Activated CD4-positive, alpha-beta memory T cell treated with anti-CD3 and anti-CD28 coated beads, Interleukin-2, amount 10 ng/mL, durations not matched to agents 7 days and 5 days (primary cell): ENCODE measurements at places on chromosomes 16 and 17. TPM values are rescaled to one million over a fixed set of nuclear protein-coding genes. Genes with fewer than 3 reads are reported as not detected.

LRRC37A gene
- 5.7 TPM for total RNA-seq

SEPTIN1 gene
- total RNA-seq, result 343 TPM

GCGR gene
- total RNA-seq, result not detected

SPATA32 gene
- 0.23 TPM for total RNA-seq

CMTM2 gene
- 0.83 TPM for total RNA-seq

FCSK gene
- total RNA-seq, result 17.4 TPM

KRTAP16-1 gene
- total RNA-seq, result 0.13 TPM

EVI2B gene
- total RNA-seq, result 109 TPM

UMOD gene
- not detected for total RNA-seq

MYL11 gene
- 1.2 TPM for total RNA-seq

LIMD2 gene
- 394 TPM for total RNA-seq

CNP gene
- total RNA-seq, result 89.8 TPM

- DNase-seq, result peak; percentile 40
- peak overlapping the region; percentile 37 for H3K27ac ChIP-seq
- H3K4me1 ChIP-seq, result peaks cover 51% of the 10 kb centered on the region
- peak overlapping the region; percentile 11 for H3K4me3 ChIP-seq
- H3K36me3 ChIP-seq, result no peaks in the 10 kb centered on the region
Measured at GRCh38 chr17:33964344-33964979, 290.6 kb upstream of the CCL2 start.

- no peaks in the 10 kb centered on the region for H3K27me3 ChIP-seq
- no peak overlapping the region for H3K27ac ChIP-seq
- no peaks in the 10 kb centered on the region for H3K36me3 ChIP-seq
- DNase-seq, result no peak
Measured at GRCh38 chr16:55667753-55668152, 12.0 kb downstream of the SLC6A2 start.

GRCh38 chr17:6823011-6823442, 8.5 kb downstream of the TEKT1 start:
- H3K36me3 ChIP-seq, result no peaks in the 10 kb centered on the region
- H3K27ac ChIP-seq, result no peak overlapping the region
- DNase-seq, result no peak
- no peak overlapping the region for H3K4me3 ChIP-seq

DNA sequence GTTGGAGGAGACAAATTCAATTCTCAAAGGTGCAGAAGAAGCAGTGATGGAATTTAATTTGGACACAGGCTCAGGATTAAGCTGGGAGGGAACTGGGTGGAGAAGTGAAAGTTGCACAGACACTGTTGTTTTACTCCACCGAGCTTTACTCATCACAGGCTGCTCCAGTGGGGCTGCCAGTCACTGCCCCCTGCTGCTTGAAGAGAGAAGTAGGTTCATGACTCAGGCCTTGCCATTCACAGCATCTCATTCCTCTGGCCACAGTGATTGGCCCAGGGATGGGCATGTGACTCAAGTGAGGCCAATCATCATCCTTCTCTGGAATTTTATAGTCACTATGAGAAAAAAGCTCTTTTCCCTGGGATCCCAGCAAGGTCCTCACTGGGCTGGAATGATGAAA, 11.8 kb downstream of the GNAO1 start:
- no peaks in the 10 kb centered on the region for H3K4me1 ChIP-seq
- no peak overlapping the region for H3K4me3 ChIP-seq
- no peaks in the 10 kb centered on the region for H3K36me3 ChIP-seq
- no peak overlapping the region for H3K27ac ChIP-seq

DNA sequence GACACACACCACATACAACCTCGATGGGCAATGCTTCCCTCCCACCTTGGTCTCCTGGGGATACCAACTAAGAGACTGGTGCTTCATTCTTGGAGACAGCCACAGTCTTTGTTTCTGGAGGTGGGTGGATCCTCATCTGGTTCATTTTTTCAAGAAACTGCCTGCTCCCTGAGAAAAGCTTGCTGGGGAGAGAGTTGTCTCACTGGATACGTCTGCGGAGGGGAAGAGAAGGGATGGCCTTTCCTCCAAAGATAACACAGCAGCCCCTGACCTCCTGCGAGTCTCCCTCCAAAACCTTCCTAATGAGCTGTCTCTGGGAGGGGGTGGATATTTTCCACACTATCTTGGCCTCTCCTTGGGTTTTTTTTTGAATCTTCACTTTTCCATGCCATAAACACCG, 221.2 kb downstream of the SOX9 start:
- no peaks in the 10 kb centered on the region for H3K27me3 ChIP-seq
- H3K4me1 ChIP-seq, result no peaks in the 10 kb centered on the region
- no peak for DNase-seq
- H3K27ac ChIP-seq, result no peak overlapping the region
- H3K36me3 ChIP-seq, result no peaks in the 10 kb centered on the region
- H3K4me3 ChIP-seq, result no peak overlapping the region

- DNase-seq, result no peak
- no peaks in the 10 kb centered on the region for H3K4me1 ChIP-seq
- H3K4me3 ChIP-seq, result no peak overlapping the region
Measured at GRCh38 chr16:7182510-7183109, 150.0 kb upstream of the RBFOX1 start.

DNA sequence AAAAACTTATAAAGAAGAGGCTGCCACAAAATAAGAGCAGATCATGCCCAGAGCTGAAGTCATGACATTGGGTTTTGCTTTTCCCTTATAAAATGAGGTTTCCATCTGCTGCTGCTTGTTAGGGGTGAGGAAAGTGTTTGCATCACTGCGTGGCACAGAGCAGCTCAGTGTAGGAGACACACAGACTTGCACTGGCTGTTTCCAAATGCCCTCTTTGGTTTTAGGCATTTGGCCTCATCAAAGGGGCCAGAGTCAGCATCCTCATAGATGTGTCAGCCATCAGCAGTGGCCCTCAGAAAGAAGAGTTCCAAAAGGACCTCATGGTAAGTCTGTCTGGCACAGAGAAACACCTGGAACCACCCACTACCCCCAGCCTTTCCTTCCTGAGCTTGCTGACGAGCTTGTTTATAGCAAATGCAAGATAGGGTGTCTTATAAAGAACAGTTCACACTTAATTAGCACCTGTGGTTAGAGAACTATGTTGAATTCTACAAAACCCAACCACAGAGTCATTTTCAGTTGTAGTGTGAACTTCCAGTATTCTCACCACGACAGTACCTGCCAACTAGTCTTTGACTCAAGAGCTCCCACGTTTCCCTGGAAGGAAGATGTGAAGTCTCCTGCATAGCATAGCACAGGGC, 17.0 kb downstream of the VWA3A start:
- DNase-seq, result no peak
- no peaks in the 10 kb centered on the region for H3K4me1 ChIP-seq
- H3K27me3 ChIP-seq, result peaks cover 18% of the 10 kb centered on the region

GRCh38 chr16:5649762-5650743, 552.5 kb upstream of the EEF2KMT start:
- no peak overlapping the region for H3K4me3 ChIP-seq
- no peak for DNase-seq
- no peaks in the 10 kb centered on the region for H3K4me1 ChIP-seq
- no peaks in the 10 kb centered on the region for H3K36me3 ChIP-seq
- no peaks in the 10 kb centered on the region for H3K27me3 ChIP-seq

GRCh38 chr17:78673395-78673794, 96.2 kb upstream of the DNAH17 start:
- H3K4me1 ChIP-seq, result peaks cover 23% of the 10 kb centered on the region
- no peak overlapping the region for H3K4me3 ChIP-seq
- no peak for DNase-seq
- H3K36me3 ChIP-seq, result peaks cover 88% of the 10 kb centered on the region
- no peak overlapping the region for H3K27ac ChIP-seq
- H3K27me3 ChIP-seq, result no peaks in the 10 kb centered on the region

- peaks cover 38% of the 10 kb centered on the region for H3K4me1 ChIP-seq
- peaks cover 19% of the 10 kb centered on the region for H3K27me3 ChIP-seq
- no peak overlapping the region for H3K4me3 ChIP-seq
- peak; percentile 35 for DNase-seq
- H3K36me3 ChIP-seq, result no peaks in the 10 kb centered on the region
Measured at GRCh38 chr17:81095383-81095762, 60.4 kb downstream of the BAIAP2 start.

DNA sequence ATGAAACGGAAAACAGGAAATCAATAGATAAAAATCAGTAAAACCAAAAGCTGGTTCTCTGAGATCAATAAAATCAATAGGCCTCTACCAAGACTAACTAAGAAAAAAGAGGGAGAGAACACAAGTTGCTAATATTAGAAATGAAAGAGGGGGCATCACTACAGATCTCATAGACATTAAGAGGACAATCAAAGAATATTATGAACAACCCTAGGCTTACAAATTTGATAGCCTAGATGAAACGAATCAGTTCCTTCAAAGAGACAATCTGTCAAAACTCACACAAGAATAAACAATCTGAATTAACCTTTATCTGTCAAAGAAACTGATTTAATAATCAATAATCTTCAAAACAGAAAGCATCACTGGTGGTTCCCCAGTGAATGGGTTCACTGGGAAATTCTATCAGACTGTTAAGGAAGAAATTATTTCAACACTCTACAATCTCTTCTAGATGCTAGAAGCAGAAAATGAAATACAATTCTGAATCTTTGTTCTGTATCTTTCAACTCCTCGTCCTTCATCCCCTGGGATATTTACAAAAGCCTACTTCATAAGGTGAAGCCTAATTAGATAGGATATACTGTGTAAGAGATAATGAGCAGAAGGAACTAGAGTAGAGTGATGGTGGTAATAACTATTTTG, 4.4 kb downstream of the ABCA9 start:
- H3K27me3 ChIP-seq, result no peaks in the 10 kb centered on the region
- no peak overlapping the region for H3K4me3 ChIP-seq
- no peaks in the 10 kb centered on the region for H3K36me3 ChIP-seq

DNA sequence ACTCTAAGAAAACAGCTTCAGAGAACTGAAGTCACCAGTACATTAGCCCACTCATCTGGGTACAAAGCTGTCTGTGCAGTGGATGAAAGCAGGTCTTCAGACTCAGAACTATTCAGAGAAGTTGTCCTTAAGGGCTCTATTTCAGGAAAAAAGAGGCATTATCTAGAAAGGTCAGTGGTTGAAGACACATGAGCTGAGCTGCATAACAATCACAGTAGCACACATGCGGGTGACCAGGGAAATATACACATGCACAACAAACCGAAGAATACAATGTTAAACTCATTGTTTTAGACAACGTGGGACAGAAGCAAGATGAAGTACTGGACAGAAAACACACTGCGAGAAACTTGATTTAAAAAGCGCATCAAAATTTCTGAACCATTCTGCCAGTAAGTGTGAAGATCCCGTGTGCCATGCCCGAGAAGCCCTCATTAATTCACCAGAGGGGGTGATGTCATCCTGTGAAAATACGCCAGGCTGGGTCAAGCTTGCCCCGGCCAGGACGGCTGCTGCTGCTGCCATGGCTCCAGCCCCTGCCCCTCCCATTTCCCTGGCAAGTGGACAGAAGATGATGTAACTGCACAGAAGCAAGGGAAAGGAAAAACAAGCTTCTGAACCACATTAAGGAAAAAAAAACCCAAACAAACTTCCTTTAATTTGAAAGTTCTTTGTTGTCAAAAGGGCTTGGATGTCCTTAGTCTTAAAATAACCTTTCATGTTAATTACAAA, 10.1 kb downstream of the DYNC1LI2 start:
- no peak for DNase-seq
- peaks cover 51% of the 10 kb centered on the region for H3K36me3 ChIP-seq
- peak overlapping the region; percentile 42 for H3K27ac ChIP-seq
- H3K4me1 ChIP-seq, result peaks cover 30% of the 10 kb centered on the region
- no peak overlapping the region for H3K4me3 ChIP-seq

- DNase-seq, result peak; percentile 43
- peak overlapping the region; percentile 71 for H3K27ac ChIP-seq
- H3K27me3 ChIP-seq, result no peaks in the 10 kb centered on the region
Measured at GRCh38 chr16:23504076-23504452, 6.2 kb downstream of the GGA2 start.

GRCh38 chr17:35376245-35376644, 2.8 kb upstream of the SLFN11 start:
- no peaks in the 10 kb centered on the region for H3K27me3 ChIP-seq
- H3K4me1 ChIP-seq, result peaks cover 29% of the 10 kb centered on the region
- peaks cover 21% of the 10 kb centered on the region for H3K36me3 ChIP-seq
- H3K4me3 ChIP-seq, result peak overlapping the region; percentile 10
- H3K27ac ChIP-seq, result peak overlapping the region; percentile 55

GRCh38 chr17:76565728-76566612, 19.7 kb downstream of the ST6GALNAC2 start:
- H3K4me1 ChIP-seq, result peaks cover 30% of the 10 kb centered on the region
- H3K4me3 ChIP-seq, result no peak overlapping the region
- DNase-seq, result no peak
- no peak overlapping the region for H3K27ac ChIP-seq
- H3K27me3 ChIP-seq, result no peaks in the 10 kb centered on the region
- peaks cover 55% of the 10 kb centered on the region for H3K36me3 ChIP-seq

- H3K27me3 ChIP-seq, result no peaks in the 10 kb centered on the region
- H3K36me3 ChIP-seq, result peaks cover 10% of the 10 kb centered on the region
- H3K4me3 ChIP-seq, result no peak within 1 kb of the TSS
- H3K27ac ChIP-seq, result no peak within 1 kb of the TSS
Measured at GRCh38 chr16:674968-675883, at the start of gene RHBDL1. Gene RHBDL1, plus strand, starts transcription at chr16:675671. Its CDS starts 120 bp downstream, at chr16:675791.

- H3K36me3 ChIP-seq, result no peaks in the 10 kb centered on the region
- H3K4me1 ChIP-seq, result no peaks in the 10 kb centered on the region
- no peak overlapping the region for H3K4me3 ChIP-seq
Measured at GRCh38 chr17:28996554-28997096, 9.2 kb downstream of the SEZ6 start.

GRCh38 chr17:79451167-79451566, 159.7 kb downstream of the RBFOX3 start:
- no peak overlapping the region for H3K27ac ChIP-seq
- H3K4me1 ChIP-seq, result no peaks in the 10 kb centered on the region
- H3K27me3 ChIP-seq, result peaks cover 2% of the 10 kb centered on the region
- no peak for DNase-seq
- H3K4me3 ChIP-seq, result no peak overlapping the region
- H3K36me3 ChIP-seq, result no peaks in the 10 kb centered on the region

GRCh38 chr16:11793840-11794239, 3.2 kb downstream of the ZC3H7A start:
- H3K4me1 ChIP-seq, result peaks cover 67% of the 10 kb centered on the region
- no peak for DNase-seq
- H3K27ac ChIP-seq, result peak overlapping the region; percentile 89
- no peaks in the 10 kb centered on the region for H3K27me3 ChIP-seq
- H3K4me3 ChIP-seq, result peak overlapping the region; percentile 38

GRCh38 chr16:75868636-75869632, 142.6 kb upstream of the CPHXL start:
- no peaks in the 10 kb centered on the region for H3K4me1 ChIP-seq
- no peaks in the 10 kb centered on the region for H3K27me3 ChIP-seq
- no peaks in the 10 kb centered on the region for H3K36me3 ChIP-seq
- no peak overlapping the region for H3K27ac ChIP-seq

GRCh38 chr17:17075125-17075781, 33.0 kb downstream of the MPRIP start:
- H3K36me3 ChIP-seq, result peaks cover 25% of the 10 kb centered on the region
- no peak overlapping the region for H3K27ac ChIP-seq
- no peak overlapping the region for H3K4me3 ChIP-seq

DNA sequence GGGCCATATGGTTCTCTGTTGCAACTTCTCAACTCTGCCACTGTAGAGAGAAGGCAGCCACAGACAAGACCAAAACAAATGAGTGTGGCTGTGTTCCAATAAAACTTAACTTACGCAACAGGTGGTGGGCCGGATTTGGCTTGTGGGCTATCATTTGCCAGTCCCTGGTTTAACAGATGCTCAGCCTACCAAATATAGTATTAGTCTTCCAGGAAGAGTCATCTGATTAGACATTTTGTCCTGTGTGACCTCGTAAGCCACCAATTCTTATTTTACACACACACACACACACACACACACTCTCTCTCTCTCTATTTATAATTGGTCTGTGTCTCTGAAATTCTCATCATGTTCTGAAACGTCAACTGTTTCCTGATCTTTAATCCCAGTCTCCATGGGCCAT, 245.9 kb downstream of the XYLT1 start:
- peak; percentile 38 for DNase-seq
- H3K27me3 ChIP-seq, result no peaks in the 10 kb centered on the region
- no peak overlapping the region for H3K27ac ChIP-seq
- peaks cover 8% of the 10 kb centered on the region for H3K4me1 ChIP-seq
- peaks cover 17% of the 10 kb centered on the region for H3K36me3 ChIP-seq
